ENCODE measurements at places on chromosomes 5 and 9.

- no peak for DNase-seq
Measured at GRCh38 chr5:143227301-143227700, 176.2 kb downstream of the NR3C1 start.

DNA sequence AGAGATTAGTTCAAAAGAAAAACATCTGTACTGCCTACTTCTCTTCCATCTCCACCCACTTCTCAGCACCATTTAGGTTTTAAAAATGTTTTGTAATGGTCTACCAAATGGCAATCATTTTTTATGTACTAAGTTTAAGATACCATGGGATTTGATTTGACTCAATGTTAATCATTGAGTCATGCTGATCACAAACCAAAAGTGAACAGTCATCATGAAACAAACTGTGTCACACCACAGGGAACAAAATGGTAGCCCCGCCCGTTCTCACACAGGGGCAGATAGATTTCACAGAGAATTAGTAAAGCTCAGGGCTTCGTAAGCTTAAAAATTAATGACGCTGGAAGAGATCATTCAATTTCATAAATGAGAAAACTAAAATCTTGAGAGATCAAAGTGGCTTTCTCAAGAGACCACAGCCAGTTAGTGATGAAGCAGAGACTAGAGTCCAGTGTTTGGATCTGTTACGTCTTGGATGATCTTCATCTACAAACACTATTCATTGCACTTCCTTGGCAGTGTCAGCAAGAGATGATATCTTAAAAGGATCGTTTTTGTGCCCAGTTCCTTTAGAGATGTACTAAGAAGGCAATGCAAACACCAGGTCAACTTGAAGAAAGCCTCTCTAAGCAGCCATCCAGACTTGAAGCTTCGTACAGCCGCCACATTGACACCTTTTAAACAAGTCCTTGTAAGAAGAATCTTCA lies 33.9 kb upstream of the TRIO start:
- no peak for DNase-seq

- DNase-seq: no peak
Measured at GRCh38 chr5:169580964-169581363, 2.6 kb upstream of the SPDL1 start.

DNA sequence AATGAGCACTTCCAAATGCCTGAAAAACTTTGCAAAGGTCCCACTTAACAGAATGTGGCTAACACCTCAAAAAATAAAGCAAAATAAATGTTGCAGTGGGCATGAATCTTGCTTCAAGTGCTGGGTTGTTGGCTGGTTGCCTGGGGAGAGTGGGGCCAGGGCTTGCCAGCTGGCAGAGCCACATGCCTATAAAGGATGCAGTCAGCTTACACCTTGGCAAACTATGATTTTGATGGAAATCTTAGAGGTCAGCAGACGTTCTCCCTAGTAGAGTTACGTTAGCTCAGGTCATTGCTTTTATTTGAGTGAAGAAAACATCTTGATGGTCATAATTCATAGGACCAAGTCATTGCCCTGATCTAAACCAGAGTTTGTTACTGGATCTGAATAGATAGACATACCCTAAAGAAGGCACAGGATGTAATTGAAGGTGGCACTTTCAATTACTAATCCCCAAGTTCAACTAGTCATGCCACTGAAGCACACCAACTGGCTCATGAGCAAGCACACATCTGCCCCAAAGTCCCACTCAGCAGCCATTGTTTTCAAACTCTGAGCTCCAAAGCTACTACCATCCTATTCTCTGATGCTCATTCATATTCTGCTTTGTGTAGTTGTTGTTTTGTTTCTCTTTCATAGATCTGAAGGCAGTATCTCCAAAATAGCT lies 51.2 kb upstream of the ZSWIM6 start:
- no peak for DNase-seq

GRCh38 chr5:142322403-142322746 lies 2.4 kb downstream of the SPRY4 start:
- no peak for DNase-seq

GRCh38 chr5:116370886-116371285 lies 203.7 kb downstream of the SEMA6A start:
- DNase-seq: no peak

GRCh38 chr9:112921549-112921948 lies 30.9 kb upstream of the SLC46A2 start:
- DNase-seq: no peak

DNA sequence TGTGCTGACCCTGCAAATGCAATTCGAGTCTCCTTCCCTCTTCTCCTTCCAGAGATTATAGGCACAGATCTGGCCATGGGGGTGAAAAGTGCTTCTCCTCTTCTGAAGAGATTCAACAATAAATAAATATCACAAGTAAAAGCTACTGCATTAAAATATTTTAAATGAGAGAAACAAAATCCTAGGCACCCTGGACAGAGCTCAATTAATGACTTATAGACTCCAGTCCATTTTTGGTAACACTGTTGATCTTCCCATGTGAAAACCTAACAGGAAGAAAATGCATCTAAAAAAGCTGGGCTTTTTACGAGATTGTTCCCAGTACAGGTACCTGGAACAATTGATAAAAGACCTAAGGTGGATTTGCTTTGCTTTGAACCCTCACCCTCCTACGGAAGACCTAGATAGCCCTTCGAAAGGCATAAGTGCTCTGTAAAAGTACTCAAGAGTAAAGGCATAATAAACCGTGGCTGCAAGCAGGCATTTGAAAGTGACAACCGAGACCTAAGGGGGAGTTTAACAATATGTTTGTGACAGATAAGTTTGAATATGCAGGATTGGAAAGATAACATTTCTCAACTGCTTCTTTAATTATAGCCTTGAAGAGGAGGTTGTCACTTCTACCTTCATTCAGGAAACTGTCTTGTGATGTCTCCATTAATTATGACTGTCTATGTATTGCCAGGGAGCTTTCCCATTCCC lies 29.4 kb upstream of the MED10 start:
- no peak for DNase-seq

DNA sequence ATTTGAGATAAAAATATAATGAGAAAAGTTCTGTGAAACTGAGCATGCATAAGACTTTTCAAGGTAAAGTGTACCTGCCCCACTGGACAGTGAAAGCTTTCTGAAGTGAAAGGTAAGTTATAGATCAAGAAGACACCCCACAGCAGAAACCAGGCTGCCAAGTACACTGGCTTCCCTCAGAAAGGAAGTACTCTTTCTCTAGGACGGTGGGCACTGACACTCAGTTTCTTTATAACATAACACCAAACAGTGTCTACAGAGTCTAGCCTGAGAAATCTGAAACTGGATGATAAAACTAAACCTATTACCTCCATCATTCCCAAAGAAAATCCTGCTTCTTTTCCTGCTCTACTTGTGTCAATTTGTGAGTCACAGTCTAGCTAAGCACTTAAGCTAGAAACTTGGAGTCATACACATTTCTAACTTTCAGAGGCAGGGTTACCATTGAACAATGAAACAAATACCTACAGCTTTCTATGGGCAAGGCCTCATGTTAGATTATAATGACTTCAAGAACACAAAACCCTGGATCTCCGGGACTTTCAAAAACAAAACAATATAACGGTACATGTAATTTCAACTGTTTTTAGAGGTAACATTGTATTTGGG lies 136.7 kb downstream of the CPLANE1 start:
- DNase-seq: no peak

GRCh38 chr9:116166713-116167112 lies 13.1 kb downstream of the PAPPA start:
- no peak for DNase-seq

DNA sequence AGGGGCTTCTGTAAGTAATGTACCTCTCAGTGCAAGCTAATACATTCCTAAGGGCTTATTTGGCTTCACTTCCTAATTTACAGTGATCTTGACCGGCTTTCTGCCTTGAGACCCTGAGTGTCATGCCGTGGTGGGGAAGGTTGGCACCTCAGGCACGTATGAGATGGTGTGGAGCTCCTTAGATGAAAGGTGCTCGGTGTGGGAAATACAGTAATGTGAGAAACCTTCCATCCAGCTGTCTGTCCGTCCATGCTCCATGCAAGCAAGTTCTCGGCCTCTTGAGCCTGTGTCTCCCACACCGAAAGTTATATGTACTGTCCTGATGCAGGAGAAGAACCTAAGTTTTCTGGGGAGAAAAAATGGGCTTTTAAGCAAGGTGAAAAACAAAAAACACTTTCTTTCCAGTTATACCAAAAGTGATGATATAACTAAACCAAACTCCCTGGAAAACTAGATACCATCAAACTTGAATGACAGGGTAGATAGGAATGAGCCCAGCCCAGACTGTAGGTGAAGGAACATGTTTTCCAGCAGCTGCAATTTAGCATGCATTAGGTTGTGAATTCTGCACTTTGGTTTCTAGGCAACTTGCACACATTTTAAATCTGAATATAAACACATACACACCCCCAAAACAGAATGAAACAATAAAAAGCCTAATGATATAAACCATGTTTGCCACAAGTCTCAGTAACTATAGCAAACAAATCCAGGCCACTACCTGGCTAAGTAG lies 279.6 kb downstream of the FANCC start:
- no peak for DNase-seq

GRCh38 chr5:78644741-78645300 lies 3.8 kb downstream of the LHFPL2 start:
- no peak for DNase-seq

- DNase-seq: no peak
Measured at GRCh38 chr9:92983984-92984589, 36.8 kb downstream of the FGD3 start.

DNA sequence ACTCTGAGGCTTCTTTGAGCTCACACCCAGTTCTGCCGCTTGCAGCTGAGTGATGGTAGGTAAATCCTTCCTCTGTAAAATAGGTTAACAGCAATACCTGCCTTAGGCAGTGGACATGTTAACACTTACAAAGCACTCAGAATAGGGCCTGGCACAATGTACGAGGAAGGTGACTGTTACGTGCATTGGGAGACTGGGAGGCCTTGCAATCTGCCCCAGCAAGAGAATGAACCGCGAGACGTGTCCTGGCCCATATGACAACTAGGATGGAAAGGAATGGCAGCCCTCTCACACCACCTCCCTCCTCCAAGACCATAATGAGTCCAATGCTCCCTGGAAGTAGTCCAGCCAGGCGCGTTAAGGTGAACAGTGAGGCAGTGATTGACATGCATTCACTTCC lies 23.1 kb upstream of the AKNA start:
- no peak for DNase-seq

- DNase-seq: no peak
Measured at GRCh38 chr5:42309865-42310264, 113.4 kb upstream of the GHR start.

DNA sequence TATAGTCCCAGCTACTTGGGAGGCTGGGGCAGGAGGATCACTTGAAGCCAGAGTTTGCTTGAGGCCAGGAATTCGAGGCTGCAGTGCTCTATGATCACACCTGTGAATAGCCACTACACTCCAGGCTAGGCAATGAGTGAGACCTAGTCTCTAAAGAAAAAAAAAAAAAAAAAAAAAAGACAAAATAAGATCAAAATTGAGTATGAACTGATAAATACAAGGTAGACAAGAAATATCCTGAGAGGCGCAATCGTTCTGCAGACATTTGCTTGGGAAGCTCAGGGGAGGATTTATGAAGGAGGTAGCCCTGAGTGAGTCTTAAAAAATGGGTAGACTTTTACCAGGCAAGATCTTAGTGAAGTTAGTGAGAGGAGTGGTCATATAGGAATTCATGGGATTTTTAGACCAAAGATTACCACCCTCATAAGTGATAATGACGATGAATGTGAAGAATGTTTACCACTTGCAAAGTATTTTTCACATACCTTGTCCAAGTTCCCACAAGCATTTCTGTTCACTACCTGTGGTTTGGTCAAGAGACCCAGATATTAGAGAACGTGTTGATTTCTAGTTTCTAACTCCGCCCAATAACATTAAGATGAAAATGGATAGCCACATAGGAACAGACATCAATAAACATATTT lies 4.4 kb downstream of the PDCD1LG2 start:
- DNase-seq: no peak

- no peak for DNase-seq
Measured at GRCh38 chr9:4334410-4334813, 34.5 kb upstream of the GLIS3 start.

DNA sequence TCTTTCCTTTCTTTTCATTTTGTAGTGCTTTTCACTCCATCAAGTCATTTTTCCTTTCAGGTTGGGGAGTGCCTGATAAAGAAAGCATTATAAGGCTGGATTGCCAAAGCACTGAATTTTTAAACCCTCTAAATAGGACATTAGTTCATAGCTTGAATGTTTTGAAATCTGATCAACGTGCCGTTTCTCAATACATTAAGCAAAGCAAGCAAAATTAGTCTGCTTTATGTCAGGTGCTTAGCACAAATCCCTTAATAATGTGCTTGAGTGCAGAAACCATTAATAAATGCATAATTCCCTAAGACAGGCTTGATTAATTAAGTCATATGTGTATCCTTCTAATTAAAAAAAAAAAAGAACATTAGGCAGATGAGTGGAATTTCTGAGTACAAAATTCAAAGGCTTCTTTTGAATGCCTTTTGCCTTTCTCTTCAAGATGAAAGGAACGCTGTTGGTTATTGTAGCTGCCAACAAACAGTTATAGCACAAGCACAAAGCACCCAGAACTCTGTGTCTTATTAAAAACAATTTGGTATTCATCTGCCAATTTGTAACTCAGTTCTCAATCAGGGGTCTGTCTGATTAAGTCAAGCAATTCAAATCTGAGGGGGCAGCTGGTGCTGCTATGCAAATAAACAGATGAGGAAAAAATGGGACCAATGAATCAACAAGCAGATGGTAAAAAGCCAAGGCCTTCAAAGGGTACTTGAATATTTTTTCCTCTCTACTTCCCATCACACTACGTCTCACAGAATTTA lies 233.7 kb downstream of the TLE1 start:
- DNase-seq: no peak

DNA sequence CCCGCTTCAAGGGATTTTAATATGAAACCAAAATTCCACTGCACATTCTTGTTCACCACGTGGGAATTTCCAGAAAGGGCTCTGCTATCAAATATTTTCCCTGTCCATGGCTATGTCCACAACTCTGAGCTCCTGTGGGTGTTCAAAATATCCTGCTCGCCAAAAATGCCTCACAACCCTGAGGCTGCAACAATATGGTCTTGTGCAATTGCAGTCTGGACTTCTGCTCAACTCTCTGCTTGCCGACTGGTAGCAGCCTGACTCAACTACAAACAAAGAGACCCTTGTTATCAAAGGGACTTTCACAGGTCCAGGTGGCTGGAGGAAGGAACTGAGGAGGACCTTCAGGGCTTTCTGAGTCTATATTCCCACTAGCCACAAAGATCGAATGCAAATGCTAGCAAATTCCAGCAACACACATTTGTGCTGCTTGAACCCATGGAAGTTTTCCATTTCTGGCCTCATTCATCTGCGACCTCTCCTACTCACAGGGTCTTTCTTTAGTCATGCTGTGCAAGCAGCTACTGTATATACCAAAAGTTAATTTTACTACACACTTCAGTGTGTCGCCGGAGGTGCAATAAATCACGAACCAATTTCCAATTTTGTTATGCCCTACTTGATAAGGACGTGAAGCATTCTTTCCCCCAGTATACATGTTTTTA lies 169.2 kb upstream of the SLC30A5 start:
- DNase-seq: no peak

- DNase-seq: no peak
Measured at GRCh38 chr9:91896513-91897121, 53.4 kb downstream of the ROR2 start.
